ENCODE measurements at places on chromosomes 4 and X. TPM values are rescaled to one million over a fixed set of nuclear protein-coding genes. Genes with fewer than 3 reads are reported as not detected.

Gene BBS12
- total RNA-seq = 9.9 TPM

Gene CTAG1B
- not detected for total RNA-seq

Gene FAAH2
- 0.22 TPM for total RNA-seq

Gene SPATA18
- 26.6 TPM for total RNA-seq

Gene BEX1
- total RNA-seq = not detected

Data from articular chondrocyte of knee joint (primary cell).